ENCODE measurements at places on chromosomes 11 and 22. TPM values are rescaled to one million over a fixed set of nuclear protein-coding genes. Genes with fewer than 3 reads are reported as not detected.

CCDC116 gene
- 0.81 TPM for total RNA-seq

OR6M1 gene
- total RNA-seq, result not detected

PNPLA5 gene
- total RNA-seq, result not detected

PDGFD gene
- not detected for total RNA-seq

OR5AP2 gene
- not detected for total RNA-seq

CREB3L1 gene
- total RNA-seq, result not detected

DEFB131B gene
- not detected for total RNA-seq

FXYD6 gene
- total RNA-seq, result not detected

OR2AG2 gene
- 0.41 TPM for total RNA-seq

SLC22A6 gene
- total RNA-seq, result not detected

BACE1 gene
- total RNA-seq, result 0.41 TPM

CD248 gene
- 0.32 TPM for total RNA-seq

Data from T-helper 1 cell treated with Interleukin-12 subunit alpha and Interleukin-12 subunit beta and Interleukin-4 antibody, amounts not matched to agents 30 ng/mL and 1 ng/mL, for 36 hours (primary cell).